NCI-H187 (cell line): ENCODE measurements at places on chromosomes 1 and 21.

- no peak for DNase-seq
Measured at GRCh38 chr1:12769031-12769430, 4.5 kb upstream of the PRAMEF12 start.

DNA sequence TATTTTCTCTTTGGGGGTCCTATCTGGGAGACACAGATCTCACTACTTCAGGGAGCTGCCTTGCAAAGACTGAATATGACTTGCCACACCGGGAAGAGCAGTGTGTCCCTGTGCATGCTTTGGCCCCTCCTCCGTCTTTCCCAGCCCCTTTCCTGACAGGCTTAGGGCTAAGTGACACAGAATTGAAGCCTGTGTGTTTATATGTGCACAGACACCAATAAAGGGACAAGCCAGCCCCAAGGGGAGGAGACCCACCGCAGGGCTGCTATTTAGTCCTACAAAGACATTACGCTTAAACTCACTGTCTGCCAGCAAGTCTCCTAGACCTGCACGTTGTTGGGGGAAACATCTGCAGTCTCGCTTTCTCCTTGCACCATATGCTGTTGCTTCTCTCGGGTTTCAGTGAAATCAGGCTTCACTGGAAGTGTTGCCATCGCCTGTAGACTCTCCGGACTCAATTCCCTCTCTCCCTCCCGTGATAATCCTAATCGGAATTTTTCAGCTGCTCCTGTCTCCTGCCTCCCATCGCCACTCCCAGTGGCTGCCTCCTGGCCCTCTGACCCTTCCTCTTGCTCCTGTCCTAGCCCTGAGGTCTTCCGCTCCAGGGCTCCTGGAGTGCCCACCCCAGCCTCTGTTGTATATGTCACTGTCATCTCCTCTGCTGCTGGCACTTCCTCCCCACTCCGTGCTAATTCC is 58.5 kb upstream of the LRRC53 start:
- no peak for DNase-seq

GRCh38 chr1:240092301-240093119 is 827 bp downstream of the FMN2 start:
- DNase-seq, result no peak

DNA sequence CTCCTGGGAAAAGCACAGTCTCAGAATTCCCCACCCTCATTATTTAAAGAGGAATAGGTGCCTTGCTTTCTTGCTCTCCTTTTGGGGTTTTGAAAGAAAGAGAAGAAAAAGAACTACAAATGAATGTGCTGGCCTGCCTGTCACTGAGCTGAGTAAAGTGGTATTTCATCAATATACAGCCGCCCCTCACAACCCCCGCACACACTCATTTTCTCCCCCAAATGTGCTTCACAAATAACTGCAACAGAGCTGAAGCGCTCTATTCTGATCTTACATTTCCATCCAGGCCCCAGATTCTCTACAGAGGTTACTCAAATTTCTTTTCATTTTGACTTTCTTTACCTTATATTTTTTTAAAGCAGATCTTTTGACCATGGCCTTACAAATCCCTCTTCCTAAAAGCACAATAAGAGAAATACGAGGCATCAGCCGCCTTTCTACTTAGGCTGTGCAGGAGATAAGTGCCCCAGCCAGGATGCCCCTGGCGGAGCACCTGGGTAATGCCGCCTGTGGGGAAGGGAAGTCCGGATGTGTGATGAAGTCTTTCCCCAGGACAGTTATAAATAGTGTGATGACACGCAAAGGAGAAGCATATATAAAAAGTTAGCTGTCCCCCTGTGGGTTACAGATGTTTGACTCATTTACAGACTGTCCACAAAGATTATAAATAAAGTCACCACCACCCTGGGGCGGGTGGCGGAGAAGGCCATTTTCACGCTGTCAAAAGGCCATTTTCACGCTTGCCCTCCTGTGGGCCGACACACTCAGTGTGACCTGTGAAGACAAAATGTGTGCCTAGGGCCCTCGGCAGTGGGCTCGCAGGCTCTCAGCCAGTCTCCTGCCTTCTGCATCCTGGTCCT is 6.5 kb downstream of the KCNN3 start:
- DNase-seq, result no peak

GRCh38 chr21:18049461-18049860 is 195.2 kb upstream of the CHODL start:
- DNase-seq, result no peak

GRCh38 chr1:80825067-80825466 is 975.7 kb upstream of the ADGRL2 start:
- DNase-seq, result no peak

- DNase-seq, result no peak
Measured at GRCh38 chr1:206464456-206464964, 5.8 kb upstream of the IKBKE start.

GRCh38 chr1:228096416-228097332 is 6.5 kb downstream of the C1orf35 start:
- no peak for DNase-seq

DNA sequence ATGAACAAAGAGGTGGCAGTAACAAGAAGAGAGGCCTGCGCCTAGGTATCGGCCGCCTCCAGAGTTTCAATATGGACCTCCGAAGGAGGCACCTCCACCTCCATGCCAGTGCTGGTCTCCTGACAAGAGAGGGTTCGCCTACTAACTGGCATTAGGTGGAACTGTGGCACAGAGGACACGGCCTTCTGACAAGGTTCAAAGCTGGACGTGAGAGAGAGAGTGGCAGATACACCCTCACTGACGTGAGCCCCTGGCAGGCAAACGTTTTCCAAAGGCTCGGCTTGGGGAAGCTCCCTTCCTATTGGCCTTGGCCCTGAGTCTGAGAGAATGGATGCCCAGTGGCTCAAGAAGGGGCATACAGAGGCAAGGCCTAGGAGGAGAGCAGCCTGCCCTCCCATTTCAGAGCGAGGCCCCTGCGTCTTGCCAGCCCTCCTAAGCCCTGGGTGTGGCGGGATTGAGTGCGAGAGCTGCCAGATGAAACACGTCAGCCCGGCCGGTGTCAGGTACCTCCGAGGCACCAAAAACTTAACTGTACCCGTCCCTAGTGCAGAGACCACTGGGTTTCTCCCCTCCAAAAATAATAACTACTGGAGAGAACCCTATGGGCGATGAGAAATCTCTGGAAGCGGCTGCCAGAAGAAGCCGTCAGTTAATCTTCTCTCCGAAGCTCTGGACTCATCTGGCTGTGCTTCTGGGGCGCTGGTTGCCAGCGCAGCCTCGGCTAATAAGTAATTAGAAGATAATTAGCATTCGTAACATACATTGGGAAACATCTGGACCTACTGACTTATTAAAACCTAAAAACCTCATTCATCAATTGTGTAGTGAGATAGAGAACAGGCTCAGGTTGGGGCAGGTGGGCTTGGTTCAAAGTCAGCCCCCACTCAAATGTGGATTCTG is 283.6 kb downstream of the NPHP4 start:
- no peak for DNase-seq

DNA sequence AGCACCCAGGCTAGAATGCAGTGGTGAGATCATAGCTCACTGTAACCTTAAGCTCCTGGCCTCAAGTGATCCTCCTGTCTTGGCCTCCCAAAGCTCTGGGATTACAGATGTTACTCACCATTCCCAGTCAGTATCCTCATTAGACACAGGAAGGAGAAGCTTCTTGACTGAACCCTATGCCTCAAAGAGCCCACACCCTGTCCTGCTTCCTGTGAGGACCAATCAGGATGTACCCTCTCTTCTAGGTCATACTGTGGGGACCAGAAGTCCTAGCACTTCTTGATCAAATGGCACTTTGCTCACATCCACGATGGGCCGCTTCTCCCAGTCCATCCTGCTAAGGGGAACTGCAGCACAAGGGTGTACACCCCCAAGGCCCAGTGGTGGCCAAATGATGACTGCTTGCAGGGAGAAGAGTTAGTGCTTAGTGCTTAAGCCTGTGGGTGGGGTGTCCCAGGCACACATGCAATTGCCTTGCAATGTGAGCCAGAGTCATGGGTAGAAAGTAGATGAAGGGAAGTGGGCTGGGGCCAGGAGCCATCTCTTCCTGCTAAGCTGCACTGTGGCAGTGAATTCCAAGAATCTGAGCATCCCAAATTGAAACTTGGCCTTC is 9.8 kb downstream of the CD34 start:
- DNase-seq, result no peak

GRCh38 chr1:223256034-223256433 is 107.9 kb downstream of the SUSD4 start:
- no peak for DNase-seq

- no peak for DNase-seq
Measured at GRCh38 chr1:96596226-96596922, 125.2 kb upstream of the PTBP2 start.

GRCh38 chr1:200242110-200243041 is 167.5 kb downstream of the ZNF281 start:
- peak; percentile 29 for DNase-seq

DNA sequence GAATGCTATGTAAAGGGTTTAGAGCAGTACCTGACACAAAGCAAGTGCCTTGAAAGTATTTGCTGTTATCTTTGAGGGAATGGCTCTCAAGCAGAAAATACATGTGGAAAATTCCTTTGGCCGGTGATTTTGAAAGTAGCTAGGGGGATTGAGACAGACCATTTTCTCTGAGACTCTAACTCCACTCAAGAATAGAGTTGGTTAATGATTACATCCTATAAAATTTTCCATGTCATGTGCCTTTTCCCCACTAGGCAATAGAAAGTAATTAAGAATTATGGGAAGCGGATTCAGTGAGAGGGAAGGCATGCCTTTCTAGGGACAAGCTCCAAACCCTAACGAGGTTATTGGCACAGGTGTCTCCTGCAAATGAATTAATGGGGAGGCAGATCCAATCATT is 276.0 kb downstream of the GPATCH2 start:
- DNase-seq, result no peak

DNA sequence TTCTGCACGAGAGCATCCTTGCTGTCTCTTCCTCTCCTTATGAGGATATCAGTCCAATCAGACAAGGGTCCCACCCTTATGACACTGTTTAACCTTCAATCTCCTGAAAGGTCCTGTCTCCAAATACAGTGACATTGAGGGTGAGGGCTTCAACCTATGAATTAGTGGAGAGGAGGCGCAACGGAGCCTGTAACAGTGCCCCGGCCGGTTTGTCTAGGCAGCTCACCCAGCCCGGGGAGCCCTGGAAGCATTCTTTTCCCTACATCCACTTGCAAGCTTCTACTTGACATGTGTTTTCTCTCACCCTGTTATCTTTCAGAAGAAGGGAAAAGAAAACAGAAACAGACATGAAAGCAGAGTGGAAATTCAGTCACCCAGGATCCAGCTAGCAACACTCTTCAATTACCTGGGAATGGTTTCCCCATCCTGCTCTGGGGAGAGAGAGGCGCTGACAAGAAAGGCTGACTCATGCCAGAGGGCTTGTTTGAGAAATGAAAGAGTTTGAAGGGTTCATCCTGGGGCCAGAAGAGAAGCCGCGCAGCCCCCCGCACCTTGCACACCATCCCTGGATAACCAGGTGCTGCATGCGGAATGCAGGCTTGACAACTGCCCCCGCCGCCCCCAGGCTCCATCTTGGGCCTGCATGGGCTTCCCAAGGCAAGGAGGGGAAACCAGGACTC is 394.9 kb downstream of the NPHP4 start:
- DNase-seq, result no peak

- no peak for DNase-seq
Measured at GRCh38 chr1:56933606-56934005, 32.2 kb downstream of the C8B start.

DNA sequence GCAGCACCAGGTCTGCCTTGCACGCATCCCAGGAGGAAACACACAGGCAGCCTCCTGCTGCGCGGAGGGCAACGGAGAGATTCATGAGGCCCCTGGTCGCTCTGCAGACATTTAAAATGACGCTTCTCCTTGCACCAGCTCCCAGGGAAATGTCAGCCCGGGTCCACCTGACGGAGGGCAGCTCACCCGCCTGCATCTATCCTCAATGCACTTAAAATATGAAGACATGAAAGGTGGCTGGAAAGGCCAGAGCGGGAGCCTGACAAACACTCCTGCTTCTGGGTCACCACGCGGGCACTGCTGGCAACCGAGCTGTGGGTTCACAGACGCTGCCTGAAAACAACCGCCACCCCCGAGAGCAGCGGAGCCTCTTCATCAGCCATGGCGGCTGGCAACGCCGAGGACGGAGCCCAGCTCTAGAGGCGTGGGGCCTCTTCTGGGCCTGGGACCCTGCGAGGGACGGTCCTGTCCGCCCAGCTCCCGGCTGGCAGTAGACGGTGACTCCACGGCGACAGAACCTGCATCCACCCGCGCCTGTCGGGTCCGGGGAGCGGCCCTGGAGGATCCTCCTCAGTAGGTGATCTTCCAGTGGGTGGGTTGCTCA is 22.7 kb downstream of the POFUT2 start:
- no peak for DNase-seq

DNA sequence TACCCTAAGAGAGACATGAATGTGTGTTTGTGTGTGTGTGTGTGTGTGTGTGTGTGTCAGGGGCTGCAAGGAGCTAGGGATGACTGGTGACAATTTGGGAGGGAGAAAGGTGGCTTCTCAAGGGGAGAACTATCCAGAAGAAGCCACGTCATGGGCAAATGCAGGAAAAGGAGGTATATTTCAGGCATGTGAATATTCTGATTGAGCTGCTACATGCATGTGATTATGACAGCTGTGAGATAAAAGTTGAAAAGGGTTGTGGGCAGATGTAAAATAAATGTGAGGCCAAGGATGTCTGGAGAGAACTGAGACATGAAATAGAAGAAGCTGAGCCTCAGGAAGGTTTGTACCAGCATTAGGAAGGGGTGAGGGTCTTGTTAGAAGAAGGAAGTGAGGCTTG is 4.5 kb downstream of the CYP4A11 start:
- no peak for DNase-seq

DNA sequence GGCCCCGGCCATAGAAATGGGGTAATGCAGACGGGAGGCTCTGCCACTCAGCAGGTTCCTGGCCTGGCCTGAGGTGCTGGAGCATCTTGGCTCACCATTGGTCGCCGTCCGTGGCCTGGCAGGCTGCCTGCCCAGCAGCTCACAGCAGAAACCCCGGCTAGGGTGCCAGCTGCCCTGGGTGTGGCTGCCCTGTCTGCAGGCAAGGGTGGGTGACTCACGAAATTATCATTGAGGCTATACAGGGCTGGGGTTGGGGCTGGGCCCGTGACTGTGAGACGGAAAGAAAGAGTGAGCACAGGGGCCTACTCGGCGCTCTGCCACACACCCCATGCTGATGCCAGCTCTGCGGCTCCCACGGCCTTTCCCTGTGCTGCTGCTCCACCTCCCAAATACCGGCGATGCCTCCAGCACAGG is 8.0 kb upstream of the PKP1 start:
- no peak for DNase-seq

DNA sequence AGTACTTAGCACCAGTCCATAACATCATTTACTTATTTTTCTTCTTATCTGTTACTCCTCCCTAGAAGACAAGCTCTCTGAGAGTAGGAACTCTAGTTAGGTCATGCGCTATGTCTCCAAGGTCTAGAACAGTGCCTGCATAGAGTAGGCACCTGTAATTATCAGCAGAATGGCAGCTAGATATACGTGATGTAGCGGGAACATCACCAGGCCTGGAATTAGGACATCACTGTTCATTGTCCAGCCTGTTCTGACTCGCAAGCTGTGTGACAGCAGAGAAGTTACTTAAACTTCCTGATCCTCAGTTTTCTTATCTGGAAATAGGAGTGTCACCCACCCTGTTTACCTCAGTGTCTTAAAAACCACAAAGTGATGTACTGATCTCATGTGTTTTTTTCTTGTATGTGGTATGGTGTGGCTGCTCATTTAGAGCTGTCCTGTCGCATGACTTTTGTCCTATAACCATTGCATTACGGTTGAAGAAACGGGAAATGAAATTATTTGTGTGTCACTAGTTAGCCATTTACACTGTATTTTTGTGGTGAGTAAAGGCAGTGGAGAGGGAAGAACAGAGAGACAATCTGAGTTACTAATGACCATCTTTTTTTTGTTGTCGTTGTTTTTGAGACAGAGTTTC is 37.1 kb upstream of the EXO1 start:
- no peak for DNase-seq

GRCh38 chr1:36675106-36675505 is 192.4 kb upstream of the CSF3R start:
- DNase-seq, result no peak
